ENCODE measurements at places on chromosomes 5 and 9.

DNA sequence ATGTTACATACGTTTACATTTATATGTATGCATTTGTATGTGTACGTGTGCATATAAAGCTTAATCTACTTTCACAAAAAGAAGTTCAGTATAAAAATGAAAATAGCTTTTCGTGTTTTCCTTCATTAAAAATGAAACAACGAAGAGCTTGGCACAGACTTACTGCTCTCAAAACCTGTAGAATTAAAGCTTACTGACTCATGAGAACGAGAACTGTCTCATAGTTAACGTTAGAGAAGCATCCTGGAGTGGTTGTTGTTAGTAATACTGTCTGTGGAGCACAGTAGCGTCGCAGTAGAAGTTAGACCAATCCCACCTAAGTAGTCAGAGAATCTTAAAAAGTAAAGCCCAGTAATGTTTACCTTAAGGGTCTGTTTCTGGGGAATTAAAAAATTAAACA is 1.3 kb downstream of the MAT2B start:
- no peak for DNase-seq

GRCh38 chr5:56532466-56532865 is 282.9 kb upstream of the MAP3K1 start:
- no peak for DNase-seq

DNA sequence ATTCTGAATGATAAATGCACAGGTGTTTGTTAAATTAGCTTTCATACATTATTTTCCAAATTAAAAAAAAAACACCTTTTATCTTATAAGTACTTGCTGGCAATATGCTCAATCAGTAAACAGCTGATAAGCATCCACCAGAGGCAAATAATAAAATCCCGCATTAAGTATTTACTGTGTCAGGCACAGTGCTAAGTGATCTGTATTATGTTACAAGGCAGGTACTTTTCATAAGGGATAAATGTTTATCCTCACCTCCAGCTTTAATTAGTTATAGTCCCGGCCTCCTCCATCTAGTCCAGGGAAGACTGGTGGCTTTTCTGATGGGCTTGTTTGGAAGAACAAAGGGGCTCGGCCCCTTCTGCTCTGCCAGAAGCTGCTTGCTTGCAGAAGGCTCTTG is 40.1 kb downstream of the PFDN1 start:
- DNase-seq = no peak

DNA sequence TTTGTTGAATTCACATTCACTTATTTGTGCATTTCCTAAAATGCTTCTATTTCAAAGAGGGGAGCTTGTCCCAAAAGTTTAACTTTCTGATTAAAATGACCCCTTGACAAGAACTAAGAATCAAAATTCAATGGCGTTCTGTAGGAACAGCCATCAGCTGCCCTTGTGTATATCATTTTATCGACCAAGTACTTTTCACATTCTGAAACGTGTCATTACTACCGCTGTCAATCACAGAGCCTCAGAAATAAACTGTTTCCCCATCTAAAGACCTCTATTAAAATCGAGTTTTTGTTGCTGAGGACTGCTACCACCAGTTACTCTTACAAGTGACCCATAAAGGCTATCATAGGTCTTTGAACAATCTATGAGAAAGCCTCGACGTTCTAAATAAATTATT is 1.6 kb upstream of the FOXD1 start:
- DNase-seq = no peak

- no peak for DNase-seq
These were observed 214.6 kb downstream of the PDZD2 start for GRCh38 chr5:31853398-31854135.

DNA sequence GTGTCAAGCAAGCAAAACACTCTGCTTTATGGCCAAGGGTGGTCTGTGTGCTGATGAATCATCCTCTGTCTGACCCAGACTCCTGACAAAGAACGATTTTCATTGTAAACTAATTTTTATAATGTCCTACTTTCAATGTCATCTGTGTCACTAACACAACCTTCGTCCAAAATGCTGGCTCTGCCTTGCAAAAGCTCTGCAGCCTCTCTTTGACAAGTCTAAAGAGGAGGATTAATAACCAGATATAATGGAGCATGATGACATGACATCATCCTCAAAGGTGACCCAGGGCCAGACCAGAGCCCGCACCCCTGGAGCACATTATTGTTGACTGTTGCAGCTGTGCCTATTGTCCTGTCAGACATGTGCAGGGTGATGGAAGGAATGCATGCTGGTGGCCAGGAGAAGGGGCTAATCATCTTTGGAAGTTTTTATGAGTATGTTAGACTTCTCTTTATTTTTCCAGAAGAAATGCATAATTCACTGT is 589.4 kb downstream of the NR2F1-AS1 start:
- DNase-seq = no peak

DNA sequence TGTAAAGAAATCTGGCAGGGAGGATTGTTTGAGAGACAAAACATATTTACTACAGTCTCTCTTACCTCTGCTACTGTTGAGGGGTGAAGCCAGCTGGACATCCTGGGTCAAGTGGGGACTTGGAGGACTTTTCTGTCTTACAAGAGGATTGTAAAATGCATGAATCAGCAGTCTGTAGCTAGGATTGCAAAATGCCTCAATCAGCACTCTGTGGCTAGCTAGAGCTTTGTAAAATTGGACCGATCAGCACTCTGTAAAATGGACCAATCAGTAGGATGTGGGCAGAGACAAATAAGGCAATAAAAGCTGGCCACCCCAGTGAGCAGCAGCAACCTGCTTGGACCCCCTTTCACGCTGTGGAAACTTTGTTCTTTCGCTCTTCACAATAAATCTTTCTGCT is 995.8 kb upstream of the CDH6 start:
- DNase-seq = no peak

- DNase-seq = no peak
These were observed 101.4 kb upstream of the ACOT12 start for GRCh38 chr5:81495286-81495685.
